ENCODE measurements at places on chromosomes 2 and 18. TPM values are rescaled to one million over a fixed set of nuclear protein-coding genes. Genes with fewer than 3 reads are reported as not detected.

HSBP1L1 gene
- total RNA-seq = 46.6 TPM

TMEM198 gene
- 6.3 TPM for total RNA-seq

ATOH8 gene
- total RNA-seq = 1.2 TPM

RAB27B gene
- total RNA-seq = 73.5 TPM

LRRC30 gene
- not detected for total RNA-seq

XPO1 gene
- 148 TPM for total RNA-seq

CTAGE1 gene
- not detected for total RNA-seq

PROM2 gene
- 2.6 TPM for total RNA-seq

COL4A3 gene
- 0.49 TPM for total RNA-seq

GRCh38 chr2:100238471-100238870 lies 83.8 kb downstream of the LONRF2 start:
- no peaks in the 10 kb centered on the region for H3K4me1 ChIP-seq
- H3K36me3 ChIP-seq = no peaks in the 10 kb centered on the region
- no peak overlapping the region for H3K4me3 ChIP-seq

- H3K36me3 ChIP-seq = peaks cover 34% of the 10 kb centered on the region
- H3K4me1 ChIP-seq = peaks cover 26% of the 10 kb centered on the region
- DNase-seq = no peak
- H3K27ac ChIP-seq = no peak overlapping the region
- H3K27me3 ChIP-seq = no peaks in the 10 kb centered on the region
Observed at GRCh38 chr2:3463944-3464343, 55.4 kb downstream of the ADI1 start.

DNA sequence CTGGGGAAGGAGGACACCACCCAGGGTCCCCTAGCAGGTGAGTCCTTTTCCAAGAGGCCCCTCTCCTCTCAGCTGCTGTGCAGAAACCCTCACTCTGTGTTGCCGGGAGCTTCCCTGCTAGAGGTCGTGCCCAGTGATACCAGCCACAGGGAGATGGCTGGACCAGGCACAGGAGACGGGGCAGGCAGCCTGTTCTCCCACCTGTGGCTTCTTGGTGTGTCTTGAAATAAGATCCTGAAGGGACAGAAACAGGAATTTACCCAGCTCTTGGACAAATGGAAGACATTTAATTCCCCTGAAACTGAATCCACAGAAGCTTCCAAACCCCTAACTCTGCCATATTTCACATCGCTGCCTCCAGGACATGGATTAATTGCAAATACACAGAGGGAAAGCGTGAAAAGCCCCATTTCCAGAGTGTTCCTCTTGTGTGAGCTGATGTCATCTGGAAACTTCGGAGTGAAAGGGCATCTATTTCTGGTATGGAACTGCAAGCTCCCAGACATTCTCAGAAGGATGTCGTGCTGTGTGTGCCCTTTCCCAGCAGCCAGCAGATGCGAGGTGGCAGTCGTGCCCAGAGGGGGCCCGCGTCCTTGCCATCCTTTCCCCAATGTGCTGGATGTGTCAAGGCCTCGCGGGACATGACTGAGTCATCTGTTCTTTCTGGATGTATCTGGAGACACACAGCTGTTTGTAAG lies 177.7 kb downstream of the SEPTIN10 start:
- H3K27me3 ChIP-seq = no peaks in the 10 kb centered on the region
- DNase-seq = no peak
- no peak overlapping the region for H3K4me3 ChIP-seq
- H3K27ac ChIP-seq = no peak overlapping the region
- H3K4me1 ChIP-seq = no peaks in the 10 kb centered on the region
- H3K36me3 ChIP-seq = peaks cover 35% of the 10 kb centered on the region

DNA sequence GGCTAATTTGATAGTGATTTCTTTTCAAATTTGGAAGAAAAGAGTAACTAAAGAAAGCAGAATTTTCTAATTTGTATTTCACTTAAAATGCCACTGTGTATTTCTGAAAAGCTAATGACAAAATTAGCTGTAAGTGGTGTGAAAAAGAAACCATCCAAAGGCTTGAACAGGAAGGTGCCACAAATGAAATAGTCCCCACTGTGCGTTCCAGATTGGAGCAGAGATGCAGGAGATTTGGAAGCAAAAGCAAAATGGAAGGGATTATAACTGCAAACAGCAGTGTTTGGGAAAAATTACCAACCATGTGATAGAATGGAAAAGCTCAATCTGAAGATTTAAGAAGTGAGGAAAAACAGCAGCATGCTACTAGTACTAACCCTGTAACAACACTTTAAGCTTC lies 498.7 kb downstream of the SUCLG1 start:
- H3K4me1 ChIP-seq = no peaks in the 10 kb centered on the region
- no peaks in the 10 kb centered on the region for H3K36me3 ChIP-seq
- no peak for DNase-seq
- H3K4me3 ChIP-seq = no peak overlapping the region
- no peaks in the 10 kb centered on the region for H3K27me3 ChIP-seq

- no peak overlapping the region for H3K27ac ChIP-seq
- no peaks in the 10 kb centered on the region for H3K27me3 ChIP-seq
- H3K4me1 ChIP-seq = no peaks in the 10 kb centered on the region
- H3K4me3 ChIP-seq = no peak overlapping the region
- DNase-seq = no peak
Observed at GRCh38 chr2:147061269-147061668, 783.6 kb upstream of the ACVR2A start.

DNA sequence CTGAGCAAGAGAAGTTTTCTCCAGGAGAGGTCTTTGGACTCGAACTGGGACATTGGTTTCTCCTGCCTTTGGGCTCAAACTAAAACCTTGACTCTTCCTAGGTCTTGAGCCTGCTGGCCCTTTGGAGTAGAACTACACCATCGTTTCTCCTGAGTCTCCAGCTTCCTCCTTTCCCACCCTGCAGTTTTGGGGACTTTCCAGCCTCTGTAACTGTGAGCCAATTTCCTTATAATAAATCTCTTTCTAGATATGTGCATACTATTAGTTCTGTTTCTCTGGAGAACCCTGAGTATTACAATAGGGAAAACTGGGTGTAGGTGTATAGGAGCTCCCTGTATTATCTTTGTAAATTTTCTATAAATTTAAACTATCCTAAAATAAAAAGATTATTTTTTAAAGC lies 219.8 kb upstream of the AGAP1 start:
- H3K27me3 ChIP-seq = peaks cover 70% of the 10 kb centered on the region

DNA sequence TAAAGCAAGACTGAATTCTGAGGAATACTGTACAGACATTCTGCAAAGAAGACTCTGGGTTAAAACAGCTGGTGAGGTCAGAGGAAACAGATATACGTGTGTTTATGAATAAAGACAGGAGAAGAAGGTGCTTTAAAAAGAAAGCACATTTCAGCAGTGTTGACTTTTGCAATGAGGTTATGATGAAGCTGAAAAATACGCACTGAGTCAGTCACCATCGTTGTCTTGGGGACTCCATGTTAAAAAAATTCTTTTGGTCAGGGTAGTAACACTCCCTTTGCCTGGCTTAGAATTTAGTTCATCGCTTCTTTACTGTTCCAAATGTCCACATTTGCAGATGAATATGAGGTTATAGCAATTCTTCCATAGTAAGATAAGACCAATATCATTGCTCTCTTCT lies 1049.0 kb downstream of the TSN start:
- no peaks in the 10 kb centered on the region for H3K36me3 ChIP-seq
- no peak overlapping the region for H3K4me3 ChIP-seq
- no peak overlapping the region for H3K27ac ChIP-seq
- H3K4me1 ChIP-seq = peaks cover 6% of the 10 kb centered on the region
- DNase-seq = no peak

DNA sequence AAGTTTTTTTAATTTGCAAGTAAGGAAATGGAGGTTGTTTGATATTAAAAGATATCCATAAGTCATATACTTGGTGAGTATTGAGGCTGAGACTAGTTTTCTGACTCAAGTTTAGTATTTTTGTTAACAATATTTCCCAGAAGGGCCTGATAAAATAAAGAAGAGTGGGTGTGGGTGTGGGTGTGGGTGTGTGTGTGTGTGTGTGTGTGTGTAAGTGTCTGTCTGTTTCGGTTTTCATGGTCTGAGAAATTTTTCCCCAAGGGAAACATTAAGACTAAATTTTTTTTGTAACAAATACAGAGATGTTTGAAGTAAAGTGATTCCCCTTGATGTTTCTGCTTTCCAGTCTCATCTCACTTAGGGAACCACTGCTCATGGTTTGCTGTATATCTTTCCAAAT lies 36.5 kb downstream of the PPM1B start:
- H3K27me3 ChIP-seq = no peaks in the 10 kb centered on the region
- H3K27ac ChIP-seq = no peak overlapping the region
- no peak for DNase-seq
- H3K4me1 ChIP-seq = peaks cover 5% of the 10 kb centered on the region

GRCh38 chr2:190792956-190793888 lies 87.4 kb upstream of the GLS start:
- no peaks in the 10 kb centered on the region for H3K27me3 ChIP-seq
- H3K27ac ChIP-seq = no peak overlapping the region
- DNase-seq = no peak
- no peak overlapping the region for H3K4me3 ChIP-seq

DNA sequence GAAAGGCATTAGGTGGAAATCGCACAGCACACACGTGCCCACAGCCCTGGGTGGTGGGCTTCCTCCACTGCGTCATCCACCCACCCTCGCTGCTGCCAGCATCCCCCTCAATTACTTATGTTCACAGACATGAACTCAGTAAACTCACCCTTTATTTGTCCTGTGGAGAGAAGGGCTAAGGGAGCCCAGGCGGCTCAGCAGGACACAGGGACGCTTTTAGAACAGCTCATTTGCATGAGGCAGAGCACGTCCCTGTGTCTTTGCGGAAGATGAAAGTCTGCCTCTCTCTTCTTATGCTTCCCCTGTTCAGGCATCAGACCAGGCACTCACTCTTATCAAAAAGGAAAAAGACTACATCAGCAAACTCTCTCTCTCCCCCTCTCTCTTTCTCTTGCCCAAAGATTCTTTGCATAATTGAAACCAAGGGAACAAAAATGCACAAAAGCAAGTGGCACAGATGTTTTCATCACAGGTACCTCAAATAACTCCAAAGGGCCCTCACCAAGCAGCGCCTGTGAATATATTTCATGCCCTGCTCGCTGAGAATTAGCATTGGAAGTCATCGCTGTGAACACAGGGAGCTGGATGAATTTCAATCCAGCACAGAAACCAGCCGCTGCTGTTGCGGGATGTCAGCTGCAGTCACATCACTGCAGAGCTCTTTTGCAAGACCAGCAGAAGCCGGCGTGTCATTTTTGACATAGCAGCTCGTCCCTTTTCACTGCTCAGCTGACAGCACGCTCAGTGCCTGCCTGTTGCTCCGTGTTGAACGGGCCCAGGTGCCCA lies 376.3 kb upstream of the MYT1L start:
- H3K4me3 ChIP-seq = no peak overlapping the region
- H3K27ac ChIP-seq = no peak overlapping the region
- no peaks in the 10 kb centered on the region for H3K36me3 ChIP-seq
- DNase-seq = no peak
- H3K4me1 ChIP-seq = no peaks in the 10 kb centered on the region
- peaks cover 25% of the 10 kb centered on the region for H3K27me3 ChIP-seq

GRCh38 chr2:181891966-181892798 lies 652 bp downstream of the ITPRID2 start:
- H3K4me3 ChIP-seq = peak overlapping the region; percentile 92
- H3K27ac ChIP-seq = peak overlapping the region; percentile 95
- H3K27me3 ChIP-seq = no peaks in the 10 kb centered on the region
- H3K4me1 ChIP-seq = peaks cover 18% of the 10 kb centered on the region

DNA sequence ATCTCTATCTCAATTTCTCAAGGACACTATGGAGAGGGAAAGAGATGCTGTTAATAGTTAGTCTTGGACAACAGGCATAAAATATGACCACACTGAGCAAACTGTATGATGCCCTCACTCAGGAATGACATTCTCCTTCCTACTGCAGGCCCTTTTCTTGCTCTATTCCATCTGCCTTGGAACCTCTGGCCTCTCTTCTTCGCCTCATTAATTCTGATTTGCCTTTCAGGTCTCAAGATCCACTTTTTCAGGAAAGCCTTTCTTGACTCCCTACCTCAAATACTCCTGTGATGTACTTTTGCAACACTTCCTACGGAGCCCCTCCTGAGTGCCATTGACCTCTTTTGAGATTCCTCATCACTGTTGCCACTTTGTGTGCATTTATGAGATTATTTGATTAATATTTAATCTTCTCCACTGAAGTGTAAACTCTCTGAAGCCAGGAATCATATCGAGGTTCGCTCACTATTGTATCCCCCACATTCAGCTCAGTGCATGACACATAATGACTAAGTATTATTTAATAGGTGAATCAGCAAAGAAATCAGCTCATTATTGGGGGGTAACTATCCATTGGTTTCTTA lies 21.3 kb upstream of the SPP2 start:
- DNase-seq = no peak
- H3K27me3 ChIP-seq = peaks cover 23% of the 10 kb centered on the region
- H3K4me1 ChIP-seq = peaks cover 7% of the 10 kb centered on the region
- no peak overlapping the region for H3K4me3 ChIP-seq
- no peak overlapping the region for H3K27ac ChIP-seq
- H3K36me3 ChIP-seq = no peaks in the 10 kb centered on the region
